Renal cortex interstitium (tissue), 15 donors: ENCODE measurements at places on chromosomes 2 and 18. TPM values are rescaled to one million over a fixed set of nuclear protein-coding genes. Genes with fewer than 3 reads are reported as not detected.

Gene AKAIN1
- polyA plus RNA-seq = not detected

Gene TMEM37
- 54.9 TPM for polyA plus RNA-seq

Gene CUL3
- polyA plus RNA-seq = 99.4 TPM

Gene HRH4
- polyA plus RNA-seq = 0.17 TPM

Gene CCDC102B
- polyA plus RNA-seq = 5.6 TPM

Gene GALNT3
- 10.6 TPM for polyA plus RNA-seq

Gene PKDCC
- 334 TPM for polyA plus RNA-seq

Gene KIF5C
- polyA plus RNA-seq = 5.3 TPM

Gene LAMA3
- polyA plus RNA-seq = 1.7 TPM

Gene GREB1
- 14.6 TPM for polyA plus RNA-seq

DNA sequence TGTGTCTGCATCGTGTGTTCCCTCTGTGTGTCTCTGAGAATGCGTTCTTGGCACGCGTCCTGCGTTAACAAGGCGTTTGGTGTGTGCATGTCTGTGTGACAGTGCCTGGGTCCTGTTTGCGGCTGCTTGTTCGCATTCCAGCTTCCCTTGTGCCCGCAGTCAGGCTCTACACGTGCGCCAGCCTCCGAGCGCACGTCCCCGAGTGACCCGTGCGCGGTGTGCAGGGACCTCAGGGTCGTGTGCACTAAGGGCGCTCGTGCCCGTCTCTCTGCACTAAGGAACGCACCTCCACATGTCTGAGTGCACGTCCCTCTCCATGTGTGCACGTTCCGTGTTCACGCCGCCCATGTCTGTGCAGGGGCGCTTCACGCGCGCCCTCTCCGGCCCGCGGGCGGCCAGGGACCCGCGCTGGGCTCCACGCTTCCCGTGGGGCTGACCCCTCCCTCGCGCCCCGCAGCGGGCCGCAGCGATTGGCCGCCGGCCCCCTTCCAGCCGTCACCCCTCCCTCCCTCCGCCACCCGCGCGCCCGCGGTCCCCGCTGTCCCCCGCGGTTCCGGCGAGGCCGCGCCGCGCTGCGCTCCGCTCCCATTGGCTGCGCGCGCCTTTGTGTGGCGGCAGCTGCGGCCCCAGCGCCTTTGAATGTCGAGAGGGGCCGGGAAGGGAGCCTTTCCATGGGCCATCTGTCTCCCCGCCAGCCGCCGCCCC lies 229.4 kb downstream of the HAUS1 start:
- no peak for DNase-seq

GRCh38 chr18:69882965-69883668 lies 64.6 kb downstream of the CD226 start:
- DNase-seq = no peak

GRCh38 chr2:46407852-46408455 lies 71.4 kb upstream of the TMEM247 start:
- DNase-seq = no peak

GRCh38 chr18:44826418-44827259 lies 146.0 kb downstream of the SETBP1 start:
- DNase-seq = peak; percentile 68

DNA sequence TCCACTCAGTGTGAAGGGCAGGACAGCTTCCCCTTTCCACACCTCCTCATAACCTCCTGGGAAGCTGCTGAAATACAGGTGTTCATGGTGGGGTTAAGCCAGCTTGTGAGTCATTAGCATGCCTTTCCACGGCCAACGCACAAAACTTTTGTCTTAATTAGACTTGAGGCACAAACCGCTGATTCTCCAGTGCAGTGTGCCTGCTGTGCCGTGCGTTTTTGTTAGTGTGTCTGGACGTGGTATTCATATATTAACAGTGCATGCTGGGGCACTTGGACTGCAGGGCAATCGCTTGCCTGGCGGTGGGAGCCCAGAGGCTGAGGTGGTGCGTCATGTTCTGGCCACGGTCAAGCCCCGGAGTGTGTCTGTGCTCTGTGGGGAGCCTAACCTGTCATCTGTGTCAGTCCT lies 156.2 kb downstream of the SH3RF3 start:
- DNase-seq = no peak

- DNase-seq = no peak
These were observed 19.6 kb upstream of the ROCK2 start for GRCh38 chr2:11363868-11364564.

GRCh38 chr2:33268246-33268831 lies 208.1 kb upstream of the RASGRP3 start:
- DNase-seq = no peak

- DNase-seq = no peak
These were observed 409.5 kb upstream of the CWC22 start for GRCh38 chr2:180416627-180417026.

- DNase-seq = peak; percentile 26
These were observed 115.4 kb upstream of the CDC42EP3 start for GRCh38 chr2:37786854-37787253.

DNA sequence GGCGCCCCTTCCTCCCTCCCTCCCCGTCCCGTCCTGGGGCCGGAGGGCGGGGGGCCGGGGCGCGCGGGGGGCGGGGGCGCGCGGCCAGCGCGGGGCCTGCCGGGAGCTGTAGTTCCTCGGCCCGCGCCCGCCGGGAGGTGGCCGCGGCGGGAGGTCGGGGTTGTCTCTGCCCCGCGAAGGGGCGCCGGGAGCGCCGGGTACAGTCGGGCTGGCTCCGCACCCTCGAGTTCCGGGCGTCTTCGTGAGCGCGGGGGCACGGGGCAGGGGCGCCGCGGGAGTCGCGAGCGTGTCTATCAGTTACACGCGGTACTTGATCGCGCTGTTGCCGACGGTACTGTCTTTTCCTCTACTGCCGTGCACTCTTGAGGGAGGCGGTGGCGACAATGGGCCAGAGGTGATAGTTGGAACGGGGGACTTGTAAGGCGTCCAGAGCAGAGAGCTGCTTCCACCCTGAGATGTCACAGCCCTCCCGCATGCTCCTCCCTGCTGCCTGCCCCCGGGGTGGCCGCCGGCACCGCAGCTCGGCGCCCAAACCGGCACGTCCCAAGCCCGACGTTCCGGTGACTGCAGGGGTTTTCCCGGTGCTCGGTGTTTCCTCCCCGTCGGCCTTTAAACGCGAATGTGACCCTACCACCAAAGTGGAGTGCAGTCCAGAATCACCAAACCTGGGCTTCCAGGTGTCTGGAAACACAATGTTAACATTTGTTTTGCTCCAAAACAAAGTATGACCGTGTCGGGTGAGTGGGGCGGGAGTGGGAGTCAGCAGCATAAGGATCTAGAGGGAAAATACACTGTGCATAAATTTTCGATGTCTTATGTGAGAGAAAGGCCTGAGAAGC lies at the start of gene PRKD3:
Gene PRKD3 (minus strand): TSS at position 48 of the 839 bp plus-strand sequence. CDS start 8,309 bp downstream, outside the sequence.
- DNase-seq = peak; percentile 63

GRCh38 chr2:233152541-233152940 lies 92.4 kb downstream of the INPP5D start:
- DNase-seq = no peak

DNA sequence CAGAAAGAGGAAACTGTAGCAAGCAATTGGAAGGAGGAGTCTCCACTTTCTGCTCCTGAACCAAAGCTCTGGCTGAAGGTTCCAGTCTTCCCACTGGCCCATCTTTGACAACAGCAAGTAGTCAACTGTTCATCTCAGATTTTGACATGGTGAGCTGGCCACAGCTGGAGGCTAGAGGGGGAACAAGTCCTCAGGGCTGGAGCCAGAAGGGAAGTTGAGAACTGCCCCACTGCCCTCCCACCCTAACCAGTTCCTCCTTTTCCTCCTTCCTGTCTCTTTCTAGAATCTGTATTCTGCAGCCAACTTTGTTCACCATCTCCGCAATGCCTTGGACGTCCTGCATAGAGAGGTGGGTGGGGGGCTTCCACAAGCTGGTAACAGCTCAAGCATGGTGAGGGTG lies 105.8 kb downstream of the PLB1 start:
- no peak for DNase-seq

DNA sequence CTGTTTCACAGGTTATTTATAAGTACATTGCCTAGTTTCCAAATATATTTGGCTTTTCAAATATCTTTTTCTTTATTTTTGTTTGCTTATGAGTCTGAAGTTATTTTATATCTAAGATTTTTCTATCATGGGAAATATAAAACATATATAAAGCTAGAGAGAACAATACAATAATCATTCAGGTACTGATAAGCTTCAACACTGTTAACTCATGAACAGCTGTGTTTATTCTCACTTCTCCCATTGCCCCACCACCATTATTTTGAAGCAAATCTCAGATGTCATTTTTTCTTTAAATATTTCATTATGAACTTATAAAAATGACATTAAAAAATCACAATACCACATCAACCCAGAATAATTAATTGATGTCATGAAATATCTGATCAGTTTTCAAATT lies 9.7 kb downstream of the CAMKMT start:
- no peak for DNase-seq

DNA sequence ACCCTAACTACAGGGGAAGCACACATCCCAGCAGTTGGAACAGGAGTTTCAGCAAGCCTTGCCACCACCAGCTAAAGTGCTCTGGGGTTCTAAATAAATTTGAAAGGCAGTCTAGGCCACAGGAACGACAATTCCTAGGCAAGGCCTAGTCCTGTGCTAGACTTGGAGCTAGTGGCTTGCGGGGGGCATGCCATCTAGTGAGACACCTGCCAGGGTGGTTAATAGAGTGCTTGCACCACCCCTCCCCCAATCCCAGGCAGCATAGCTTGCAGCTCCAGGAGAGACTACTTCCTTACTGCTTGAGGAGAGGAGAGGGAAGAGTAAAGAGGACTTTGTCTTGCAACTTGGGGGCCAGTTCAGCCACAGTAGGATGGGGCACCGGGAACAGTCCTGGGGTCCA lies 101.8 kb downstream of the SLC39A10 start:
- no peak for DNase-seq

DNA sequence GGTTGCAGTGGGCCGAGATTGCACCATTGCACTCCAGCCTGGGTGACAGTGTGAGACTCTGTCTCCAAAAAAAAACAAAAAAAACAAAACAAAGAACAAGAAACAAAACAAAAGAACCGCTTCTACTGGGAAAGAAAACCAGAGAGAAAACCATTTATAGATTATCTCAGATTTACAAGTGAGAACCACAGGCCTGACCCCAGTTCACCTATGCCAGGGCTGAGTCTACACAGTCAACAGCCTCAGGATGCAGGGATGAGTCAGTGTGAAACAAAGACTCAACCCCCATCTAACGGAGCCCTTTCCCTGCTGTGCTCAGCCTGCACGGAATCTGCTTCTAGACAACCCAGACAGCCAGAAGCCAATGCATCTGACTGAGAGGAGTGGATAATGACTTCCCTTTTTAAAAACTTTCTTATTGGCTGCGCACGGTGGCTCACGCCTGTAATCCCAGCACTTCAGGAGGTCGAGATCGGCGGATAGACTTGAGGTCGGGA lies 25.5 kb upstream of the YWHAQ start:
- no peak for DNase-seq

DNA sequence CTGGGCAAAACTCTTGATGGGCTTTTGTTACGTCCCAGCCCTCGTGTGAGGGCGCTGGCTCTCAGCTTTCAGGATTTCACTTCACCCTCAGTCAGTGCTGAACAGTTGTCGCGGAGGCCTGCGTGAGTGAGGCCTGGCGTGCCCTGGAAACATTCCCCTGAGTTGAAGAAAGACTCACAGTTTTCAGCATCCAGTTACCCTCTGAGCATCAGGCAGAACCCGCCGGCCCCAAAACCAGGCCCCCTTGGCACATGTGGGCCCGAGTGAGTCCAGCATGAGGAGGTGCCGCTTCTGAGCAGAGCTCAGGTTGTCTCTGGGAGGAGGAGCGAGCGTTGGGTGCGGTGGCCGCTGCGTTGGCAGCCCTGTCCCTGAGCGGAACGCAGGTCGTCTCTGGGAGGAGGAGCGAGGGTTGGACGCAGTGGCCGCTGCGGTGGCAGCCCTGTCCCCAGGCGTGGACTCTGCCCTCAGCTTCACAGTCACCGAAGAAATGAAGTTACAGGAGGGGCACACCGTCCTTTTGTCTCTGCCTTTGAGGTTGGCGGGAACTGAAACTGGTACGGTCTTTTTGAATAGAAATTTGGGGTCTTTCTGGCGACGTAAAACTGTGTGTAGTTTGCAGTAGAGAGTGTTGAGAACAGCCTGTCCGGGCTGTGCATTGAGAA lies at the start of gene NEU4:
Gene NEU4 (plus strand): TSS at position 473 of the 662 bp plus-strand sequence. CDS start 5,292 bp downstream, outside the sequence.
- DNase-seq = no peak

- no peak for DNase-seq
These were observed 118.7 kb upstream of the KCTD1 start for GRCh38 chr18:26667046-26667445.

DNA sequence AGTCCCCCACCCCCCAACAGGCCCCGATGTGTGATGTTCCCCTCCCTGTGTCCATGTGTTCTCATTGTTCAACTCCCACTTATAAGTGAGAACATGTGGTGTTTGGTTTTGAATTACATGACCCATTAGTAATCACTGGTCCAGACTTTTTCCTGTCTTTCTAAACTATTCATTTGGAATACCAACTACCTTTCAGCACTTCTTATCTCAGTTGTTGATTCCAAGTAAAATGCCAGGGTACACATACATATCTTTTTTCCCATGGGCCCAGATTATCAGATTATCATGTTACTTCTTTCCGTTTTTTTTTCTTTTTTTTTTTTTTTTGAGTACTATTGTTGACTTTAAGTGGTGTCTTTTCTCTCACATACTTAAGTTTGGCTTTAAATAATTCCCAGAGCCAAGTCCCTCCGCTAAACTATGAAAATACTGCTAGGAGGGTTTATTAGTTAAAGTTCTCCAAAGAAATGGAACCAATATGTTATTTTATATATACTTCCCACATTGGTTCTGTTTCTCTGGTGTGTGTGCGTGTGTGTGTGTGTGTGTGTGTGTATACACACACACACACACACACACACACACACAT lies 389.3 kb downstream of the IRS1 start:
- DNase-seq = no peak

DNA sequence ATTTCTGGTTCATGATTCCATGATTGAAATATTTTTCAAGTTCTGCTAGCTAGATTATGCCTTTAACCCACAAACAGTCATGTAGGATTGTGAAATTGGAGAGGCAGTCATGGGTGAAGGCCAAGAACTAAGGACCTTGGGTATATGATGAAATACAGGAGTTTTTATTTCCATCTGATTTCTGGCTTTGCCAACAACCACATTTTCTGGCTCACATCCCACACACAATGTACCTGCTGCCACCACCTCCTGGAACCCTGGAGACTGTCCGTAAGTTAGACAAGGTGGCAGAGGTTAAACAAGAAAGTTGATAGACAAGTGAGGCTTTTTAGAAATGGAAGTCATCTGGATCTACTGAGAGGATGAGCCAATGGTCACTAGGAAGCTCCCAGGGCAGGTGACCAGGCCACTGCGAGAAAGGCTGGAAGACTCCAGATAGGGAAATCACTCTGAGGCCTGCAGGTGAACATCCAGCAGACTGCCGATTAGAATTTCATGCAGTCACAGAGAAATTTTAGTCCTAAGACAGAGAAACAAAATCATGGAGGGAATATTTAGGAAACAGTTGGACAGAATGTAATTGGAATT lies 402.0 kb downstream of the ALK start:
- no peak for DNase-seq

GRCh38 chr2:238061315-238062202 lies 758 bp downstream of the SCLY start:
- no peak for DNase-seq

- DNase-seq = no peak
These were observed 168.9 kb downstream of the UPP2 start for GRCh38 chr2:158270536-158270935.
